ENCODE measurements at places on chromosomes 1 and 21.

DNA sequence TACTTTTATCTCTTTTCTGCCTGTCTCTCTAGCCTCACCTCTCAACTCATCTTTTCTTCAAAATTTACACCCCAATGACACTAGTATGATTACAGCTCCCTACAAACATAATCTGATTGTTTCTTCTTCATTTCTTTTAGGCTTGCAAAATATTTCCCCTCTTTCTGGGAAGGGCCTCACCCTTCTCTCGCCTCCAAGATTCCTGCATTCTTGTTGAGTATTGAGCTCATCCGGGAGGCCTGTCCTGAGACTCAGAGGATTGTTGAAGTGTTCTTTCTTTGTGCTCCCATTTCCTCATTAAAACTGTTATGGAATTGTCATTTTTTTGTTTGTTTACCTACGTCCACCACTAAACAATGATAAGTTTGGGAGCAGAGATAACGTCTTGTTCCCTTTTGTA is 99.1 kb upstream of the CHRM3 start:
- DNase-seq = no peak

- DNase-seq = no peak
These were observed 304.8 kb downstream of the BRINP3 start for GRCh38 chr1:190172651-190173430.

DNA sequence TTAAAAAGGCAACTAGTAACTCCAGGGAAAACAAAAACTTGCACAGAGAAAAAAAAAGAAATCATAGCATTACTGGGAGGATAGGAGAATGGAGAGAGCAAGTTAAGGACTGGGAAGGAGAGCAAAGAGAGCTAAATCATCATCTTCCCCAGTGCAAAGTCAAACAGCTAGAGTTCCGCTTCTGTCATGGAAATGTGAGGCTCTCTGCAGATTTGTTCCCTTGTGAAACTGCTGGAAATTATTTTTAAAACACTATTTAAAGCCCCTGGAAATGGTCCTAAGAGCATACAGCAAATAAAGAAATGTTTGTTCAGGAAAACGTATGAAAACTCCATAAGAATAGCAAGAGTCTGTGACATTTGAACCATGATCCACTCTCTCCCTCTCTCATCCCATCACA is 64.6 kb downstream of the CAMK2N1 start:
- no peak for DNase-seq

- DNase-seq = no peak
These were observed 73.6 kb upstream of the LYPLAL1 start for GRCh38 chr1:219100059-219100458.
